ENCODE measurements at places on chromosomes 3 and 15.

DNA sequence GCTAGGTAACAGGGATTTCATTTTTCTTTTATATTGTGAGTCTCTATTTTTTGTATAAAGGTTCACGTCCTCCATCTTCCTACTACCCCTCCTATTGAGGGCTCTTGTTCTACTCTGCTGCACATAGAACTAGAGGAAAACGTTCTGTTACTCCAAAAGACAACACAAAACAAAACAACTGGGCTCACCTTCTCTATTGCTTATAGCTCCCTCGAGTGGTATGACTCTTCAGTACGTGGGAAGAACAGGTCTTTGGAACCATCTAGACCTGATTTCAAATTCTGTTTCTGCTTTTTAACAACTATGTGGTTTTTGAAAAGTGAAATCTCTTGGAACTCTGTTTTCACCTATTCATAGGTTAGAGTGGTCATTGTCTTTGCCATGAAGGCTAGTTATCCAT is 515.3 kb downstream of the SOX2 start:
- DNase-seq: no peak

GRCh38 chr3:6928064-6928463 is 67.1 kb downstream of the GRM7 start:
- no peak for DNase-seq

DNA sequence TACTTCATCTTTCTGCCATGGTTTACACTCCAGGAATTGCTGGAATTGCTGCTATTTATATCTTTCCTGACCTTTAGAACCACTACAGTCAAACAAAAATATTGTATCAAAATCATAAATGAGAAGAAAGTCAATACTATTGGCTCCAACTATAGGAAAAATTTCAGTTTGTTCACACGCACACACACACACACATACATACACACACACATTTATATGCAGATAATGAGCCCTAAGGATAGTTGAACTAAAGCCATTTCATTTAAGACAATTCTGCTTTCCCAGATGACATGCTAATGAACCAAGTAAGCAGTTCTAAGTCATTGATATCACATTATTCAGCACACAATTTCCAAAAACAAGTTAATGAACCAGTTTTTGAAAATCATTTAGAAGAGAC is 627.3 kb downstream of the PLOD2 start:
- no peak for DNase-seq

- DNase-seq: no peak
Observed at GRCh38 chr3:124429129-124429815, 301.0 kb upstream of the UMPS start.

DNA sequence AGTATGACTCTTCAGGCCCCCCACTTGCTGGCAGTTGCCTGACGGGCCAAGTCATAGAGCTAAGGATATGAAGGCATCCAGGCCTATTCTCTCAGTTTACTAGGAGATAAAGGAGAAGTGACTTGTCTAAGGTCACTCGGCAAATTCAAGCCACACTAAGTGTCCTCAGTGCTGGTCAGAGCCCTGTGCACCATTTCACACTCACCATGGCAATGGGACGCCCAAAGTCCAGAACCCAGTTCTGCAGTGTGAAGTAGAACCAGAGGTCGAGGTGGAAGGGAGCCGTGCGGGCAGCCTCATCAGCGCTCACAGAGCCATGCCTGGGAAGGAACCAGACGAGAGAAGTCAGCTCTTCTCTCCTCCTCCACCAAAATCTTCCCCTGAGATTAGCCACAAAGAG is 11.2 kb downstream of the CLN6 start:
- no peak for DNase-seq

- no peak for DNase-seq
Observed at GRCh38 chr3:181329024-181329423, 339.5 kb upstream of the DNAJC19 start.

Data from GM10248 (cell line).